NCI-H1694 treated with DMSO at 0.1 percent for 48 hours (cell line): ENCODE measurements at places on chromosomes 4 and X.
A peak's percentile ranks its signal among the peaks of the same experiment; 100 is the strongest.

DNA sequence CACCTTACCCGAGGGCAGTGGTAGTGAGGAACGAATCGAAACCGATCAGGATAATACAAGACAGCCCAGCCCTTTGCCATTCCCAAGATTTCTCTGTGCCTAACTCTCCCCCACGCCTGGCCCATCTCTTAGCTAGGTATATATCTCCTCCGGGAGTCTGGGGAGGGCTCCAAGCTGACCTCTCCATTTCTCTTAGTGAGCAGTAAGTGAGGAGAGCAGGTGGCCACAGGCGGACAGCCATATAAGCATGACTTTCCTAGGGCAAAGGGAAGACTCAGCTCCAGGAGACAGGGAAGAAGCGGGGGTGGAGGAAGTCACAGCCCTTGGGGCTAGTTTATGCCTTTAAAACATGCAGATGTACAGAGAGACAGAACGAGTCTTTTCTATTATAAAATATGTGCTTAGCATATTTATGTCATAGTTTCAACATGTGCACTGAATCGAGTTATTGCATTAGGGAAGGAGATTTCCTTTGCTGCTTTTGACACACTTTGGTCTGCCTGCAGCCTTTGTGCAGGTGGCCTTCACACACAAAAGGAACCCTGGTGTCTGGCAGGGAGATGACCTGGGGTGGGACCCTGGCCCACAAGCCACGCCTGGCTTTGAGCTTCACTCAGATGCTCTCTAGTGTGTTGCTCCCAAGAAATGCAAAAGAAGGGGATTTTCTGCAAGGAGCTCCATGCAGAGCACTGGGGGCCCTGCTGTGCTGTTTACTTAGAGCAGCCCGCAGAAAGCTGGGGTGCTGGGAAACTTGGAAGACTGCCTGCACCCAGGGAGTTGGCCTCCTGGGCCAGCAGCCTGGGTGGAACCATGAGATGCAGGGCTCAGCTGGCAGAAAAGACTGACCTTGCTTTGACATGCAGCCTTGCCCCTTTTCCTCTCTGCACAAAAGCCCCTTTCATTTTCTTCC is 613.3 kb downstream of the BCOR start:
- no peak for DNase-seq

GRCh38 chr4:73181231-73181630 is 77.4 kb downstream of the ANKRD17 start:
- DNase-seq = no peak

- no peak for DNase-seq
These were observed 25.6 kb downstream of the SPRY1 start for GRCh38 chr4:123421937-123422781.

GRCh38 chr4:147960971-147961370 is 229.1 kb downstream of the ARHGAP10 start:
- DNase-seq = no peak

DNA sequence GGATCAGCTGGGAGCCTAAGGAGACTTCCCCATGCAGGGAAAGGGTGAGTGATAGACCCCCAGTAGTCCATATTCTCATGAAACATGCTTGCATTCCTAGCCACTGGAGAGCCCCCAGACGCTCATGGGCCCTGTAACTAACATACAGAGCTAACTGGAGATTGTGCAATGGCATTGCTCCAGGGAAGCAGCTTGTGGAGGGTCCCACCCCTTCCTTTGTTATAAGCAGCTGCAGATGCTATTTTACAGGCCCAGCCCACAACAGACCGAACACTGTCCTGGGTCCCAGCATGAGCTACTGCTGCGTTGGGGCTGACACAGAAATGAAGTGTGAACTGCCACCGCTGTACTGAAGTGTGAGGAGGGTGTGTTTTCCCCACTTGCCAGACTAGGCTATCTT is 1465.7 kb upstream of the DIAPH2 start:
- DNase-seq = no peak

DNA sequence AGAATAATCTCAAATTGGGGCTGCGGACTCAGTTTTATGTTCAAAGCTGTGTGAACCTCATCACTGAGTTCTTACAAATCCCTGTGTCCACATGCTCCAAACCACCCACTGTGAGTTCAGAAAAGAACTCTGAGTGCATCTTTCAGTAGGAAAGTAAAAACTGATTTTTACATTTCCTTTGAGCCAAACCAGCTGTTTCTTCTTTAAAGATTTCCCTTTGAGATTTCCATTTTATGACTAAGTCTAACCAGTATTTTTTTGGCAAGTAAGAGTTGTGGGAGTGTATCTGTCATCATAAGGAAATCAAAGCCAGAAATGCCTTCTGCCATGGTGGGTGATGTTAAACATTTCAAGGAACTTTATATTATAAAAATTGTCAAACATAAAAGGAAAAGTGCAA is 100.0 kb downstream of the TET2 start:
- DNase-seq = no peak

GRCh38 chr4:156495836-156496235 is 475.8 kb downstream of the PDGFC start:
- no peak for DNase-seq

DNA sequence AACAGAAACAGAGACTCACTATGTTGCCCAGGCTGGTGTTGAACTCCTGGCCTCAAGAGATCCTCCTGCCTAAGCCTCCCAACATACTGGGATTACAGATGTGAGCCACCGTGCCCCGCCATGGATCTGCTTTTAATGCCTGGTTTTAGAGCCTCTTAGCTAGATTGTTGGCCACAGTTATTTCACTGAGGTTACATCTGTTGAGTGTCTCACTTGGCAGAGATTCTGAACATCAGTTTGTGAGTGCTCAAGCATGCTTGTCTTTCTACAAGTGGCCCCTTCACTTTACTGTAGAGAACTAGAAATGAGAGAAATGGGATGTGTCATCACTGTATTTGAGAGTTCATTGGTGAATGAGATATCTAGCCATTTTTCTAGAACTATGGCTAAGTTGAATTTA is 218.5 kb downstream of the APBB2 start:
- DNase-seq = no peak

DNA sequence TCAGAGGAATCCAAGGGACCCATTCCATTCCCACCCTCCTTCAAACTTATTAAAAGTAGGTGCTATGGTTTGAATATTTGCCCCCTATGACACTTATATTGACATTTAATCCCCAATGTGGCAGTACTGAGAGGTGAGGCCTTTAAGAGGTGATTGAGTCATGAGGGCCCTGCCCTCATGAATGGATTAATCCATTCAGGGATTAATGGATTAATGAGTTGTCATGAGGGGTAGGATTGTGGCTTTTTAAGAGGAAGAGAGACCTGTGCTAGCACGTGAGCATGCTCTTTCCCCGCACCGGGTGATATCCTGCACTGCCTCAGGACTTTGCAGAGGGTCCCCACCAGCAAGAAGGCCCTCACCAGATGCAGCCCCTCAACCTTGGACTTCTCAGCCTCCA is 50.1 kb downstream of the IRF2 start:
- DNase-seq = no peak

DNA sequence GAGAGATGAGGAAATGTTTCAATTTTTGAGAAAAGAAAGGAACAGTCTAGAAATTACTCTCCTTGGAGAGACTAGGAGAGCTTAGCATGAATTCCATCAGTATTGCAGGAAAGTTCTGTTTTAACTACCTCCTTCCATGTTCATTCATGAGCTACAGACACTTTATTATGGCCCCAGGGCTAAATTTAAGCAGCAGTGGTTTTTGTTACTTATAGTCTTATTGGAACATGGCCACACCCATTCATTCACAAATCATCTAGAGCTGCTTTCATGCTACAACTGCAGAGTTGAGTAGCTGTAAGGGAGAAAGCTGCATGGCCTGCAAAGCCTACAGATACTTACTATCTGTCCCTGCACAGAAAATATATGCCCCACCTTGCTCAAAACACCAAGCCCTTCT is 81.7 kb downstream of the SHISA3 start:
- DNase-seq = no peak

DNA sequence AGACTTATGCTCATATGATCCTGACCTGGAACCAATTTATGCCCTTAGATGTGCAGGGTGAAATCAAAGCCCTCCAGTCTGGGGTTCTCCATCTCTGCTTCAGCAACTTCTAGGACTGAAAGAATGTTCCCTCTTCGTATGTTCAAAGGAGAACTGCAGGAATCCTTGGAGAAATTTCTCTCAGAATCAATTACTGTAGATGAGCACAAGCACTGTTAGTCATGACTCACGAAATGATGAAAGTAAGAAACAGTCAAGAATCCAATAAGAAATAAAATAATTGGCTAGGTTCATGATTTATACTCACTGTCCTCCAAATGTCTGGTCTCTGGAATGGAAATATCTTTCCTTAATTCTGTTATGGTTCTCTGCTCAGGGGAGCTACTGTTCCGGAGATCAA is 348.2 kb downstream of the PDGFC start:
- no peak for DNase-seq

- no peak for DNase-seq
These were observed 2.1 kb downstream of the DCUN1D4 start for GRCh38 chr4:51845055-51845426.

- DNase-seq = no peak
These were observed 91.1 kb downstream of the LDB2 start for GRCh38 chr4:16807355-16807754.

- DNase-seq = no peak
These were observed 17.1 kb upstream of the BEX4 start for GRCh38 chrX:103197721-103198306.

GRCh38 chrX:97685753-97686152 is 802.0 kb downstream of the RPA4 start:
- DNase-seq = peak; percentile 12

DNA sequence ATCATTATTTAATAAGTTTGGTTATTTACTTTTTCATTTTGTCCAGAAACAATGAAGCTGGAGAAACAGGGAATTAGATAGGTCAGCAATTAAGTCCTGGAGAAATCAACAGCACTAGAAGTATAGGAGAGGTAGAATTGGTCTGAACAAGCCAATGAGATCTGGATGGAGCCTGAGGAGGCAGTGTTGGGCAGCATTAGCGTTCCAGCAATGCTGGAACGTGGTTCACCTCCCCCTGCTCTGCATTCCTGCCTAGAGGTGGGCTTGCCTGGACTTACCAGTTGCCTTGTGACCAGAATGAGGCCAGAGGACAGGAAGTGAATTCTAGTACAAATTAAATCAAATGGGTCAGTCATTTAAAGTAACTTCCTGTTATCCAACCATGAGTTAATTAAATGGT is 4.6 kb downstream of the RASSF6 start:
- DNase-seq = no peak

- no peak for DNase-seq
These were observed 57.8 kb downstream of the TMEM131L start for GRCh38 chr4:153523941-153524386.

- DNase-seq = no peak
These were observed 189.7 kb downstream of the PDGFC start for GRCh38 chr4:156781852-156782251.

DNA sequence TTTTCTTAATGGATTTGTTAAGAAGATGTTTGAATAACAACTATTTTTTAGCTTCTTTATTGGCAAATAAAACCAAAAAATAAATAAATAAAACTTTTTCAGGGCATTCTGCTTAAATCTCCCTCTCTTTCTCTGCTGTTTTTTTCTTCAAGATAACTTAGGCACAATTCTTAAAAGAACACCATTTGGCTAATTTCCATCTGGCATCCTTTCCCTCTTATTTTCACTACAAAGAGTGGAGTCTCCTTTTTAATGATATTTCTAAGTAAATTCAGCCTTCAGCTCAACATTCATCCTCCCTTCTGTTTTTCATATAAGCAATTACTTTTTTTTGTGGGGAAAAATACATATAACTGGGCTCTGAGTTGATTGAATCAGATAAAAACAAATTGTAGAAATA is 88.1 kb downstream of the PCDH7 start:
- no peak for DNase-seq

DNA sequence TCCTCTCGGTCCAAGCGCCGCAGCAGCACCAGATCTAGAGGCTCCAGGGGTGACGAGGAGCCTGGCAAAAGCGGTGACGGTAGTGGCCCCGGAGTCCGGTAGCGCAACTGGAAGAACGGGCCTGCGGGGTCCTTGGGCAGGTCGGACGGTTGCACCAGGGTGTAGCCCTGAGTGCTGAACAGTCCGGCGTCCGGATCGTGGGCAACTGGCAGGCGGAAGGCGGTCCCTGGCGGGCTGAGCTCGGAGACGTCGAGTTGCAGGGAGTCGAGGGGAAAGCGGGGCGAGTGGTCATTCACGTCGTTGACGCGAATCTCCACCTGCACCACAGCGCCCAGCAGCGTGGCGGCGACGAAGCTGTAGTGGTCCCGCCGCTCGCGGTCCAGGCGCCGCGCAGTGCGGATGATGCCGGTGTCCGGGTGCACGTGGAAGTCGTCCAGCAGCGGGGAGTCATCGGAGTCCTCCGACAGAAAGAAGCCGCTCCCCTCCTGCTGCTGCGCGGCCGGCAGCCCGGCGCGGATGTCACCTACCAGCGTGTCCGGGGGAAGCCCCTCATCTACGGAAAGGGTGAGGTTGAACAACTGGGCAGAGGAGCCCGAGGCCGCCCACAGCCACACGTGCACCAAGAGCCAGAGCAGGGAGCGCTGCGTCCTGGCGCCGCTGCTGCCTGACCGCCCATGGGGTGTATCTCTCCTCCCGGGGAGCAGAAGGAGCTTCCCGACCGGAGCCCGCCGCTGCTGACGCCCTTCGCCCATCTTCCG is 837 bp downstream of the DCHS2 start:
- DNase-seq = no peak

- DNase-seq = no peak
These were observed 17.9 kb downstream of the EXOC1 start for GRCh38 chr4:55871299-55871800.

GRCh38 chr4:91448668-91449330 is 855.0 kb upstream of the GRID2 start:
- peak; percentile 13 for DNase-seq
